ENCODE measurements at places on chromosomes 1 and 21. TPM values are rescaled to one million over a fixed set of nuclear protein-coding genes. Genes with fewer than 3 reads are reported as not detected.

Gene SLC5A9
- total RNA-seq = not detected

Gene AADACL3
- not detected for total RNA-seq

Gene OLIG2
- total RNA-seq = not detected

Gene FMO2
- total RNA-seq = not detected

- peak; percentile 31 for DNase-seq
Measured at GRCh38 chr1:25168193-25169071, 63.9 kb downstream of the SYF2 start.

DNA sequence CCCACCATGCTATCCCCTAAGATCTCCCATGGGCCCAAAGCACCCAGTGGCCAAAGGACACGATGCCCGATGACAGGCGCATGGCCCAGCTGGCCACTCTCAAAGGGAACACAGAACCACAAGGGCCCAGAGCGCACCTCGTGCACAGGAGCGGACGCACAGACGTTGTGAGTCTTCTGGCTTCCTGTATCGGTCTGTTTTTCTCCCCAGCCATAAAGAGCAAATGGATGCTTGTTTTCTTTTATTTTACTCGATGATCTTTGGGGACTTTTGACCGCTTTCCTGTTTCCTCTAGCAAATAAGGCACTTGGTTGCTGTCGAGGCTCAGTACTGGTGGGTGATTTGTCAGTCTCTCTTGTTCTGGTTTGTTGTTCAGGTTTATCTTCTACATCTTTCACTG lies 16.2 kb downstream of the CCSAP start:
- DNase-seq = no peak

- no peak for DNase-seq
Measured at GRCh38 chr1:85718678-85719340, 10.6 kb upstream of the ZNHIT6 start.
